ENCODE measurements at places on chromosomes 4 and X. TPM values are rescaled to one million over a fixed set of nuclear protein-coding genes. Genes with fewer than 3 reads are reported as not detected.

LIN54 gene
- 26.6 TPM for total RNA-seq

DNA sequence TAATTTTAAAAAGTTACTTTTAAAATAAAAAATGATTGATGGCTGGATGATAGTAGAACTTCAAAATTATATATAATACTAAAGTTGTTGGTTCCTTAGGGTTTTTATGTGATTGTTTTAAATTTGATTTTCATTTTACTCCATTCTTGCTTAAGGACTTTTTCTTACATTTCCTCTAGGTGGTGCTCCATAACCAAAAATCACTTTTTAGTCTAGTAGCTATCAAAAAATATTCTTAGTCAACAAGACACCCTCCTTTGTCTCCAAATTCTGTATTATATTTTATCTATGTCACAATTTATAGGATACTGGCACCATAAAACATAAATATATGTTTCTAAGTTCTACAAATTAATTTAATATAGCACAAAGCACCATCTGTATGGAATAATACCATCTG is 67.2 kb upstream of the BRWD3 start:
- DNase-seq, result no peak
- H3K27ac ChIP-seq, result no peak overlapping the region

- no peak for DNase-seq
- no peak overlapping the region for H3K4me3 ChIP-seq
- H3K27ac ChIP-seq, result no peak overlapping the region
- H3K4me1 ChIP-seq, result peaks cover 10% of the 10 kb centered on the region
These were observed 27.7 kb upstream of the FGF2 start for GRCh38 chr4:122798917-122799316.

KIAA1210 gene
- total RNA-seq, result not detected

GRCh38 chr4:117560329-117560728 is 474.0 kb upstream of the NDST3 start:
- H3K27me3 ChIP-seq, result no peaks in the 10 kb centered on the region
- no peak overlapping the region for H3K27ac ChIP-seq
- H3K36me3 ChIP-seq, result no peaks in the 10 kb centered on the region
- DNase-seq, result no peak

TMEM175 gene
- total RNA-seq, result 16.2 TPM

GRCh38 chr4:93031431-93032098 is 727.8 kb downstream of the GRID2 start:
- H3K27me3 ChIP-seq, result no peaks in the 10 kb centered on the region
- DNase-seq, result no peak
- no peak overlapping the region for H3K4me3 ChIP-seq
- no peaks in the 10 kb centered on the region for H3K4me1 ChIP-seq

GRCh38 chrX:145502670-145503069 is 255.4 kb downstream of the SPANXN1 start:
- no peak overlapping the region for H3K27ac ChIP-seq
- no peaks in the 10 kb centered on the region for H3K4me1 ChIP-seq
- H3K27me3 ChIP-seq, result no peaks in the 10 kb centered on the region
- DNase-seq, result no peak
